ENCODE measurements at places on chromosomes 3 and 15.
A peak's percentile ranks its signal among the peaks of the same experiment; 100 is the strongest.

GRCh38 chr3:158094235-158095110, 11.7 kb downstream of the SHOX2 start:
- DNase-seq, result no peak

DNA sequence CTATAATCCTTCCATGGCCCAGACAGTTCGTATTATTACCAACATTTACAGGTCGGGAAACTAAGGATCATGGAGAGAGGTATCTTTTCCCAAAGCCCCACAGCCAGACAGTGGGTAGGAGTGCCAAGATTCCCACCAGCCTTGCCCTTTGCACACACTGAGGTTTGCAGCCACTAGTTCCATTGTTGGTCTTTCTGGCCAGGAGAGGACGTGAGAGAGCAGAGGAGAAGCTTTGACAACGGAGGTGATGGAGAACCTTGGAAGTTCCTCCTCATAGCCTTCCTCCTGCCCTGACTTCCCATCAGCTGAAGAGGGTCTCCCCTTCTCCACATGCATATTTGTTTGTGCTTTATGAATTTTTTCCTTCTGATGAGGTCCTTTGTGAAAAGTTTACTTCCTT, 50.5 kb upstream of the PLCL2 start:
- no peak for DNase-seq

- DNase-seq, result peak; percentile 92
Measured at GRCh38 chr15:33126559-33127290, 67.8 kb downstream of the FMN1 start.

- no peak for DNase-seq
Measured at GRCh38 chr3:65401359-65402305, 637.1 kb downstream of the MAGI1 start.

- no peak for DNase-seq
Measured at GRCh38 chr15:25671132-25671531, 192.0 kb downstream of the ATP10A start.

All from GM04504 (cell line).